ENCODE measurements at places on chromosomes 5 and 9.

DNA sequence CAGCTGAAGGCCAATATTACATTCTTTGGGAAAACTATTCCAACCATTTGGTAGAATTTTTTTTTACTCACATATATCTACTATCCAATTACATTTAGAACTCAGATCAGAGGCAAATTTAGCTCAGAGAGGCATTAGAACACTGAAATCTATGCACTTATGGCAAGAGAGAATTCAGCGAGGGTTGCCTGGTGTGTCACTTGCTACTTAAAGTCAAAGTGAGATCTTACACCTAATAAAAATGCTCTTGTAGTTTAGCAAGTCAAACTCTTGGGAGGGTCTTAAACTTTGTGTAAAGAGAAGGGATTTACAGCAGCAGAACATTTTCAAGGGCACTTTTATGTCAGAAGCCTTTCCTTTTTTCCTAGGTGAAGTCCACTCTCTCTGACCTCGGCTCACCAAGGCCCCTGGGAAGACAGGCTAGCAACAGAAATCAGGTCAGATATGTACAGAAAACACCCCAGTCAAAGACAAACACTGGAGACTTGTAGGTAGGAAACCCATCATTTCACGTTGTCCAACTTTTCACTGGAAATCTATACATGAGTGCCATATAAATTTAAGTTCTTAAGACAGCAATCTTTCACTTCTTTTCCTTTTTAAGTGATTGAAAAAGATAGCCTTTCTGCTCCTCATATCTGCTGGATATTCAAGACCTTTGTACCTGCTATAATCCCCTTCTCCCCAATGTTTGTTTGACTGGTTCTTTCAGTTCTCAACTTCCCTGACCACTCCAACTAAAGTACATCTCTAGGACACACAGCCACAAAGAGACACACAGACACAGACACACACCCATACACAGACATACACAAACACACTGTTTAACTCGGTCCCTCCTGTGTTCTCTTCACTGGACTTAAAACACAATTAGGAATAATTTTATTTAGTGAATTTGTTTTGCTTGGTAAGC is 635.8 kb downstream of the PDE4D start:
- no peak for DNase-seq

DNA sequence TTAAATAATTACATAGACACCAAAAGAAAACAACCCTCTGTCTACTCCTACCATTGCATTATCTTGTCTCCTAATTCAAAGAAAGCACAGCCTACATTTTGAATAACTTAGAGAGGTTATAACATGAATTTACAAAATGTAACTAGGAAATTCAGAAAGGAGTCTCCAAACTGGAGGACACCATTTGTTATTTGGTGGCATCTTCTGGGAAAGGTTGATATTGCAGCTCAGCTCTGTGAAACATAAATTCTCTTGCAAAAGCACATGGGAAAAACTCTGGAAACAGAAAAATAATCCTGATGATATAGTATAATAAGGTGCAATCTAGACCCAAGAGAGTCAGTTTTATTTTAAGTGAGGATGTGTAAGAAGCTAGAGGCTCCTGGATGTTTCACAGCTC is 215.3 kb downstream of the MLLT3 start:
- no peak for DNase-seq

- DNase-seq, result no peak
These were observed 51.4 kb downstream of the ACER2 start for GRCh38 chr9:19460243-19460642.

- no peak for DNase-seq
These were observed 42.4 kb upstream of the TGFBR1 start for GRCh38 chr9:99062549-99062948.

DNA sequence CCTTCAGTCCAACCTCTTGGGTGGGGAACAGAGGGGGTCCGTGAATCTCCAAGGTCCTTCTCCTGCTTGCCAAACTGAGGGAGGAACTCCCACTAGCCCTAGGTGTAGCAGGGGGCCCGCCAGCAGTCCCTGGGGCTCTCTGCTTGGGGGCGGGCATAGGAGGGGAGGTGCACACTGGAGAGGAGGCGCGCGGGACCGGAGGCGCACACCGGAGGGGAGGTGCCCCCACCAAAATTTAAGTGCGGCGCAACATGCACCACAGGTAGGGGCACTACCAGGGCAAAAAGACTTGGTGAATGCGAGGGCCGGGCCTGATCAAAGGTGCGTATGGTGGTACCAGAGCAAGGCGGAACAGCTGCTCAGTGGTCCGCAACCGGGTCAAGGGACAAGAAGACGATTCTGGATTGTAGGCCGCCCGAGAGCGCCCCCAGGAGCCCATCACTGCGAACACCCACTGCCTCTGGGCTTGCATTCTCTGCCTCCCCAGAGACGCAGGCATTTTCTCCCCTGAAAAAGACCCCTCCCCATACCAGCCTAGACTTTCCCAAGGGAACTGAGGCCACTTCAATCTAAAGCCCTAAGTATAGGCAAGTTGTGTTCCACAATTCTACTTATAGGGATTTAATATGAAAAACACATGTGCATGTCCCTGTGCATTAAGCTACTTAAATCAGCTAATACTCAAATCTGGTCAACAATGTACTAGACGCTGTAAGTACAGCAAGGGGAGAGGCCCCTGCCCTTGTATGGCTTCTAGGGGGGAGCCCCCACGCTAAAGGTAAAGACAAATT is 50.6 kb downstream of the TGFBI start:
- DNase-seq, result no peak

- no peak for DNase-seq
These were observed 70.4 kb downstream of the RAPGEF1 start for GRCh38 chr9:131669269-131670157.

GRCh38 chr9:93582115-93582514 is 5.7 kb downstream of the PHF2 start:
- DNase-seq, result no peak

DNA sequence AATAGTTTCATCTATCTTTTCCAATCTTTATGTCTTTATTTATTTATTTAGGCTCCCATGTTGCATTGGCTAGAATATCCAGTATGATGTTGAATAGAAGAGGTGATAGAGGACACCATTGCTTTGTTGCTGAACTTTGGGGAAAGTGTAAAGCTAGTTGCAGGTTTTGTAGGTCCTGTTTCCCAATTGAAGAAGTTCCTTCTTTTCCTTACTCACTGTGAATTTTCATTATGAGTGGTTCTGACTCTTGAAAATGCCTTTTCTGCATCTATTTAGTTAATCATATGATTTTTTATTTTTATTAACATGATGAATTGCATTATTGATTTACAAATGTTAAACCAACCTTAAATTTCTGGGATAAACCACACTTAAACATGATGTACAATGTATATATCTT is 58.9 kb upstream of the NR3C1 start:
- no peak for DNase-seq

DNA sequence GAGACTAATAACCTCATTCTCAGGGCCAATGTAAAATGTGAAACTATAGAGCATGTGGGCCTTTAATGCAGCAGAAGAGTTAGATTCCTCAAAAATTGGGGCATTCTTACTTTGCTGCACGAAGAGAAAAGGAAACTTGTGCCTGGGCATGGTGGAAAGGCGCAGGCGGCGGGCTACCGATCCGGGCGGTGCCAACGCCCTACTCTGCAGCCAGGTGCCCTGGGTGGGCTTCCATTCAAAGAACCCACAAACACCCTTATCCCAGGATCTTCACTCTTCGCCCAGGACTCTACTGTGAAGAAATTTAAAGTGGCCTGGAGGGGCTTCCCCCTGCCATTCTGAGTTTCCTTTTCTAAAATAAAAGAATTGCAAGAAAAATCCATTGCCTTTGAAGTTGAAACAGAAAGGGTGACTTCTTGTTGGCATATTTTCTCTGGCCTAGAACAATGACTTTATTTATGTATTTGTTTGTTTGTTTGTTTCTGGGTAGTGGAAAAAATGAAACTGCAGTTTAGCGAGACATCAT is 124.9 kb downstream of the TMEM161B start:
- DNase-seq, result no peak

DNA sequence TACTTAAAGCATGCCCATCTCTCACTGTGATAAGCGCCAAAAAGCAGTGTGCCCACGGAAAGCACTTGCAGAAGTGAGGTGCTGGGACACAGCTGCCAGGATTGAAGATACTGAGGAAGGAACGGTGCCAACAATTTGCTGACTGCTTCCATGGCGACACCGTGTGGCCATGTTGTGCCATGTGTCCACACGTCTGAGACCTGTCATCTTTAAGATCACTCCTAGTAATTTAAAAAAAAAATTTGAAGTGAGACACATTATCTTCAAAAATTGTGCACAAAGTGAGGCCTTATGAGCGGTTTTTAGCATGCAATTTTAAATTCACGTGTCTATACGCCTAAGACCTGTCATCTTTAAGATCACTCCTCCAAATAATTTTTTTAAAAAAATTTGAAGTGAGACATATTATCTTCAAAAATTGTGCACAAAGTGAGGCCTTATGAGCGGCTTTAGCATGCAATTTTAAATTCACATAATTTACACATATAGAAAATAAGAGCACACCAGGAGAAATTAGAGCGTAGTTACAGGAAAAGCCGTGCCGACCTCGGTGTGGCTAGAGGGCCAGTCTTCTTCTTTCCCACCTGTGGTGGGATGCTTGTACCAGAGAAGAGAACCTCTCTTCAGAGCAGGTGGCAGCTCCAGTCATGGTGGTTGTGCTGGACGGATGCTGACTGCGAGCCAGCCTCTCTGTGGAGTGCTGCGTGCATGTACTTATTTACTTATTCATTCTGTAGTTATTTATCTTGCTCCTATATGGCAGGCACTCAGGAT is 21.4 kb upstream of the FLT4 start:
- DNase-seq, result peak; percentile 45
